ENCODE measurements at places on chromosomes 4 and X.

GRCh38 chrX:16828124-16828908, 41.8 kb downstream of the RBBP7 start:
- no peak for DNase-seq

DNA sequence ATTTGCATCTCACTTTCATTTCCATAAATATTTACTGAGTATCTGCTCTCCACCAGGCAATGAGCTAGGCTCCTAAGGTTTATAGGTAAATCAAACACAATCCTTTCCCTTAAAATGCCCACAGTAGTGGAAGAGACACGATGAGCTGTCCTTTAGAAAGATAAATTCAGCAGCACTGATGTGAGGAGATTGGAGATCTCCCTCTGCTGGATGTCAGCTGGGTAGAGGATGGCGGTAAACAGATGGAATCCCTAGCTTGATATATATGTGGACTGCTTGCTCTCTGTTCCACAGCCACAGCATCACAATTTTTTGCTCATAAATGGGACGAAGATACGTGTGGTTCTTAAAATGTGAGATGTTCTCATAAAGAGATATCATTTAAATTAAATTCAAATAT, 216.4 kb upstream of the RASGEF1B start:
- DNase-seq = no peak

- no peak for DNase-seq
Observed at GRCh38 chrX:102113367-102113766, 12.1 kb upstream of the TCEAL2 start.

GRCh38 chr4:13103382-13104015, 380.6 kb downstream of the RAB28 start:
- DNase-seq = no peak

GRCh38 chrX:45751156-45751555, 550.5 kb upstream of the DIPK2B start:
- no peak for DNase-seq

DNA sequence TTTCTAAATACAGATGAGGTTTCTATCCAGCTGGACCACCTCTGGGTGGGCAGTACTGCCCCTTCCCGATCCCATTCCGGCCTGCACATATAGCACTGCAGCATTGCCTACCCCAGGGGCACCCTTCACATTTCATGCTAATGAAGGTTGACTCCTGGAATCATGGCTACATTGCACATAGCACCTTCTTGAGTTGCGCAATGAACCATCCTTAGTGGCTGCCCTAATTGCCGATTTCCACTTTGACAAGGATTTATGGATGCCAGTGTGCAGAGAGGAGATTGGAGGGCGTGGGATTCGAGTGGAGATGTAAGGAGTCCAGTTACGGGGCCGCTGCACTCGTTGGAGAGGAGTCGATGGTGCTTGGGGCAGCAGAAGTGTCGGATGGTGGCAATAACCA, 229.0 kb downstream of the FRMPD4 start:
- no peak for DNase-seq

GRCh38 chr4:184362396-184362795, 112.0 kb downstream of the IRF2 start:
- no peak for DNase-seq

GRCh38 chr4:85966373-85966772, 393.5 kb downstream of the MAPK10 start:
- DNase-seq = no peak

DNA sequence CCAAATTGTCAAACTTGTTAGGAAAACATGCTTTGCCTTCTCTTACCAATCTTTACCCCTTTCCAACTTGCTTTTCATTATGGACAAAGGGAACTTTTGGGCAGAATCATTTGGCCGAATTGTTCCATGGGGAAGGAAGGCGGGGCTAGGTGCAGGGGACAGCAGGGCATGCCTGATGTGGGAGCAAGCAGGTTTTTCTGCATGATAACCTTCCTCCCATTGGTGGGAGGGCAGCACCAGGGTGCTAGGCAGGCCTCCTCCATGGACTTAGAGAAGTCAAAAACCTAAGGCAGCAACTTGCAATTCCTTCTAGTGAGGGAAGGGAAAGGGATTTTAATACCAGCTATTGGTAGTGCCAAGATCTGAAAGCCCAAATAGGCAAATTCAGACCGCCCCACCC, 260.5 kb downstream of the MAPK10 start:
- no peak for DNase-seq

DNA sequence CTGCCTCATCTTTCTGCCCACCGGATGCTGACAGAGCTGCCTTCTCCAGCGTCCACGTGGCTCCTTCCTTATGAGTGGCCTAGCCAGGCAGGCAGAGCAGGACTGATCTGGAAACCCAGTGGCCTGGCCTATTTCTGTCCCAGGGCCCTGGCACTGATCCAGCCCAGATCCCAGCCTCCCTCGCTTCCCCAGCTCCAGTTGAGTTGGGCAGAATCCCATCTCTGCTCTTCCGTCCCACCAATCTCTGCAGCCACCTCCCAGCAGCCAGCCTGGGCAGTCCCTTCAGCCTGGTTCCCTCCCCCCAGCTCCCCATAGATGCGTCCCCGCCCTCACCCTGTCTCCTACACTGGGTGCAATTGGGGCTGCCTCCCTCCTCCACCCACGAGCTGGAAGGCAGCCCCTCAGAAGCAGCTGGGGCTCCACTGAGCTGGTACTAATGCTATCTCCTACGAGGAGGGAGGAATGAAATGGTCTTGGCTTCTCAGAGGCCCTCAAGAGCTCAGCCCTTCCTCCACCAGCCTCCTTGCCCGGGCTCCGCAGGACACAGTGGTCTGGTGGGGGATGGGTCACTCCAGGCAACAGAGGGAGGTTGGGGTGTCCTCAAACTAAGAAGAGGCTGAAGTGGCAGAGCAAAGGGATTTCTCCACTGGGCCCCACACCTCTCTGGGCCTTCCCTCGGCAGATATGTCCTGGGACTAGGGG, 94.2 kb downstream of the PJA1 start:
- DNase-seq = no peak

DNA sequence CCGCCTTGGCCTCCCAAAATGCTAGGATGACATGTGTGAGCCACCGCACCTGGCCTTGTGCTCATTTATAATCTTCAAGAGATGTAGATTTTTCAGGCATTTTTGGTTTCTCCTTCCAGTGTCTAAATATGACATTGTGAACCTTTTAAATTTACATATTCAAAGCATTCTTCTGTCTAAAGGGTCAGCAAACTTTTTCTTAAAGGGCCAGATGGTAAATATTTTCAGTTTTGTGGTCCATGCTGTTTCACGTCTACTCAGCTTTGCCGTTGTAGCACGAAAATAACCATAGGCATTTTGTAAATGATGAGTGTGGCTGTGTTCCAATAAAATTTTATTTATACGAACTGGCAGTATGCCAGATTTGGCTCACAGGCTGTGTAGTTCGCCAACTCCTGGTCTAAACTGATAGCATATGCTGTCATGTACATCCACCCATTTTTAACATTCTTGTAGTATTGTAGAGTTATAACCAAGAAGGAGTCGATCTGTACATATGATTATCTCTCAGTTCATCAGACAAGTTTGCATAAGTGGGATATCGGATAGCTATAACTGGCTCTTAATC, 12.7 kb upstream of the GCNA start:
- DNase-seq = no peak

GRCh38 chr4:137635601-137636000, 103.3 kb upstream of the PCDH18 start:
- DNase-seq = no peak

DNA sequence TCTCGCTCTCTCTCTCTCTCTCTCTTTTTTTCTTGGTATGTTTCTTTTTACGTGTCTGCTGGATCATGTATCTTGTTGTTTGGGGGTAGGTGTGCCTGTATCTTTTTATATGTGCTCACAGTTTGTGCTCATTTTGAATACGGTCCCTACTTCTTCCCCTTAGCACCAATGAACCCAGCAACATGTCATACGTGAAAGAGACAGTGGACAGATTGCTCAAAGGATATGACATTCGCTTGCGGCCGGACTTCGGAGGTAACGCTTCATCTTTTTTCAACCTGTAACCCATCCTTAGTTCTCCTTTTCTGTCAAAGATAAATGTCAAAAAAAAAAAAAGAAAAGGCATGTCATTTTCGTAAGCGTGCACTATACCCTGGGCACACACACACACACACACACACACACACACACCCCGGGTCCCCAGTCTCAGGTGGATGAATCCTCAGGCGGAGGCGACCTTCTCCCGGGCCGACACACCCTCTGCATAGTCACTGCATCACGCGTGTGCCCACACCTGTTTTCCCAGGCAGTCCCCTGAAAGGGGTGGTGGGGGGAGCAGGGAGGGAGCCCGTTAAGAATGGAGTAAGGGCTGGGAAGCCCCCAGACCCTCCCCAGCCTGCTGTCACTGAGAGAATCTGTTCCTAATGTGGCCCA, 511 bp downstream of the GABRB1 start:
- DNase-seq = no peak

DNA sequence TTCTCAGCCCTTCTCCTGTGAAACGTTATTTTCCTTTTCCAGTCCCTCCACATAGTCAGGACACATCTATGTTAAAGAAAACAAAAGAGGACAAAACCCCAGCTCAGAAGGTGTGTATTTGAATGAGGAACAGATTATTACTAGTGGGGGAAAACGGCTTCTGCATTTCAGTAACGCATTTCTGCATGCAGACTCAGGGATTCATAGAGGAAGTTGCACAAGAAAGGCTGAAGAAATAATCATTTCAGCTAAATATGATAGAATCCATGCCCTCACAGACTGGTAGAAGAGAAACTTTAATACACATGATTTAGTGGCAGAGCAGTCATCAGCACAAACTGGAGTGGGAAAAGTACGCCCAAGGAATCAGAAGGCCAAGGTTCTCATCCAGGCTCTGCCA, 270.8 kb upstream of the FGF13 start:
- DNase-seq = no peak

- DNase-seq = no peak
Observed at GRCh38 chr4:122658818-122659295, 38.0 kb upstream of the IL21 start.

GRCh38 chr4:25590171-25590570, 65.5 kb upstream of the SLC34A2 start:
- no peak for DNase-seq

GRCh38 chrX:13015536-13016236, 28.7 kb downstream of the FAM9C start:
- no peak for DNase-seq

- no peak for DNase-seq
Observed at GRCh38 chr4:65831828-65832227, 161.5 kb upstream of the EPHA5 start.

DNA sequence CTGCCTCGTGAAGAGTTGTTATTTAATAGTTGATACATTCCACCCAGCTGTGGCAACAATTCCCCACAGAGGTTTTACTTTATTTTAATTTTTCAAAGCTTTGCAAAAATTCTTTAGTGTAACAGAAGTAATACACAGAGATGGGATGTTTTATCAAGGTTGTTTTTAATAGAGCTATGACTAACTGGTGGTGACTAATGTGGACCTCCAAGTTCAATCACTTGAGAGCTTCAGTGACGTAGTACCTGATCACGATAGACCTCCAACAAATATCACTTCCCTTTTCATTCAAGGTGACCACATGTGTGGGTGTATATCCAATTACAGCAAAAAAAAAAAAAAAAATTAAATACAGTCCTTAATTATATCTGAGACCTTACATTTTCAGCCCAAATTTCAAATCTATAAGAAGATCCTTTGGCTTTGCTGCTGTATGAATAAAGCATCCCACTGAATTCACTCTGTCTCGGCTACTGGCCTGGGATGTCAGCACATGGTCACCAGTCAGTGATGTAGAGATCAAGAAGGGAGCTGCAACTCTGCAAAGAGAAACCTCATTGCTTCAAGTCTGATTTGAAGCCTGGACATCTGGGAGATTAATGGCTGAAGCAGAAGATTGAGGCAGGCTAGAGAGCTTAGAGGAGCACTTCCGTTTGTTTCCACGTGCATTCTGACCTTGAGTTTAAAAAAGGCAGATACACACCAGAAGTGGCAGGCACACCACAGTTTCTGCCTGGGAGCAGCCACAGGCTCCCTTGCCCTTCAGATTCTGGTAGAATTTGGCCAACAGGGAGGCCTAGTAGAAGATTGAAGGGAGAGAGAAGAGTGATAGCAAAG, 345.9 kb upstream of the NOCT start:
- no peak for DNase-seq

GRCh38 chr4:123299212-123299691, 97.3 kb upstream of the SPRY1 start:
- DNase-seq = no peak

GRCh38 chr4:85778632-85779131, 303.7 kb downstream of the ARHGAP24 start:
- no peak for DNase-seq

GRCh38 chr4:80196922-80197573, at the start of gene PRDM8:
TSS of gene PRDM8 (plus strand) at chr4:80197503. CDS start at chr4:80200081, 2,578 bp downstream.
- DNase-seq = no peak

GRCh38 chr4:163816494-163816893, 322.0 kb downstream of the TMA16 start:
- DNase-seq = no peak

DNA sequence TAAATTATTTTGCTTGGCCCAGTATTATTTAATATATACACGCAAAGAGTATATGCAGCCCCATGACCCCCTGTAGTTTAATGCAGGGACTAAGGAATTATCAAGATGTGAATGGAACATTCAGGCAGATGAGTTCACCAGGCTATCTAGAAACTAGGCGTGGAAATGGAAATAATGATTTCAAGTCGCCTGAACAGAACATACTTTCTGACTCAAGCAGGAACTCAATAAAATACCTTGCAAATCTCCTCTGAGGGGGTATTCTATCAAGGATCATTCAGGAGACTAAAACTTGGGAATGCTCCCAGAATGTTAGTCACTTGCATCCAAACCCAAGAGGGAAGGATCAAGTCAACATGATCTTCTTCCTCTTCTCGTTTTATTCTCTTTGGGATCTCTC, 59.6 kb upstream of the RASSF6 start:
- no peak for DNase-seq

GRCh38 chrX:12379671-12380070, 241.4 kb downstream of the FRMPD4 start:
- no peak for DNase-seq

- DNase-seq = no peak
Observed at GRCh38 chrX:16511796-16512776, 137.9 kb upstream of the S100G start.

GRCh38 chrX:11533199-11533651, 132.5 kb downstream of the ARHGAP6 start:
- DNase-seq = no peak

DNA sequence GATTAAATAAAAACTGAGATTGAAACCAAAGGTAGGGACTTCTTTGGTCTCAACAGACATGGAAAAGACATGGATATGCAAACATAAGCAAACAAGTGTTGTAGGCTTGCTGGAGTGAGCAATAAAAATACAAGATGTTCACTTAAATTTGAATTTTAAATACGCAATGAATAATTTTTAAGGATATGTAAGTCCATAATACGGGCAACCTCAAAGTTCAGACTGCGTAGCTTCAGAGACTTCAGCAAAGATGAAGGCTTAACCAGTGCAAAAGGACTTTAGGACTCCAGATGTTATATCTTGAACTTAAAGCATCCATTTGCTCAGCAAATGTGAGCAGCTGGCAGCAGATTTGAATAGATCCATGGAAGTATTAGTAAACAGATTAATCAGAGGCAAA, 549.3 kb downstream of the ARAP2 start:
- DNase-seq = no peak

- DNase-seq = no peak
Observed at GRCh38 chrX:74613370-74614092, 893 bp downstream of the RLIM start.
